ENCODE measurements at places on chromosomes 2 and 18.

- no peak for DNase-seq
Measured at GRCh38 chr2:138814123-138814898, 34.1 kb upstream of the NXPH2 start.

- no peak for DNase-seq
Measured at GRCh38 chr2:173044686-173045085, 31.0 kb upstream of the MAP3K20 start.

DNA sequence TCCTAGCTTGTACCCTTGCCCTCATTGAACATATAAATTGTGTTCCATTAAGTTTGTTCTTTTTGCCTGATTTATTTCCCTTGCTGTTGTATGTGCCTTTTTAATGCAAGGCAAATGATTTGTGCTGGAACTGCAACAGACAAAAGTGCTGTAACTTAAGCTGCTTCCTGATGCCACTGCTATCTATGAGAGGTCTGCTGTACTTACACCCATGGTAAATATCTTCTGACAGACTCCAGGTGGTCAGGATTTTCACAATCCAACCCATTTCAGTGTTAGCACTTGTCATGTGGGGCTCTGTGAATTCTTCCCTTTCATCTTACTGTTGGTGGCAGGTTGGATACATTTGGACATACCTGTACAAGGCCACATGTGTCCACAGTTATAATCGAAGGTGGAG is 63.5 kb downstream of the ARHGAP15 start:
- DNase-seq = no peak

DNA sequence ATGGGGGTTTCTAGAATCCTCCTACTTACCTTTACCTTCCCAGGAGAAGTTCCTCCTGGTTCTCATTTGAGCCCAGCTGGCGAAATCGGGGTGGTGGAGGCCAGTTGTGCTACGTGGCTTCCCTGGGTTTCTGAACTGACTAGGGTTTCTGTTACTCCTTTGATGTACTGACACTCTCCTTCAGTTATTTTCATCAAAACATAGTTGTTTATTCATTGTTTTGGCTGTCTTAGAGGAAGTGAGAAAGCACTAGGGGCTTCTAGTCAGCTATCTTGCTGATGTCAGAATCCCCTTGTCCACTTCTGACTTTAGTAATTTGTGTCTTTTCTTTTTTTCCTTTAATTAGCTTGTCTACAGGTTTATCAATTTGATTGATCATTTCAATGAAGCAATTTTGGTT is 332.2 kb upstream of the TANK start:
- no peak for DNase-seq

DNA sequence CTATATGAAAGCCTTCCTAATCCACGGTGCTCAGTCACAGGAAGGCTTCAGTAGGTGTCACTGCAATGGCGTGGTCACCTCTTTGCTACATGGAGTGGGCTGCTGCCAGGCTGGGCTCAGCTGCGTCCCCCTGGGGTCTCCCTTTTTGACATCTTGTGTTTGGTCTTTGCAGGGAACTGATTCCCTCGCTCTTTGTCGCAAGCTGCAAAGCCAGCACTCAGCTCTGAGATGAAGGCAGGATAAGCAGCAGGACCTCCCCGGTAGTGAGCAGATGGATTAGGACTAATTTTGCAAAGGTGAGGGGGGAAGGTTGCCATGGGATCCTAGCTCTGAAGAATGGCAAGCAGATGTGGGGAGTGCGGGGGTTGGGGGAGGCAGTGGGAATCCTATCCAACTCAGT is 173.9 kb upstream of the ARL4C start:
- no peak for DNase-seq

Measured in cortex of kidney (tissue), 1 donor.